Activated CD4-positive, alpha-beta T cell treated with anti-CD3 and anti-CD28 coated beads, Interleukin-2, amount 10 ng/mL, durations not matched to agents 24 days and 14 days (primary cell): ENCODE measurements at places on chromosomes 6 and 20. TPM values are rescaled to one million over a fixed set of nuclear protein-coding genes. Genes with fewer than 3 reads are reported as not detected.

- no peak overlapping the region for H3K27ac ChIP-seq
- peaks cover 7% of the 10 kb centered on the region for H3K36me3 ChIP-seq
- no peak overlapping the region for H3K4me3 ChIP-seq
- no peak for DNase-seq
These were observed 18.1 kb upstream of the ZBP1 start for GRCh38 chr20:57638173-57638894.

Gene HLA-DQA1
- 3.6 and 4.0 TPM in 2 replicates for total RNA-seq

Gene MYCT1
- total RNA-seq = not detected in 2 replicates

DNA sequence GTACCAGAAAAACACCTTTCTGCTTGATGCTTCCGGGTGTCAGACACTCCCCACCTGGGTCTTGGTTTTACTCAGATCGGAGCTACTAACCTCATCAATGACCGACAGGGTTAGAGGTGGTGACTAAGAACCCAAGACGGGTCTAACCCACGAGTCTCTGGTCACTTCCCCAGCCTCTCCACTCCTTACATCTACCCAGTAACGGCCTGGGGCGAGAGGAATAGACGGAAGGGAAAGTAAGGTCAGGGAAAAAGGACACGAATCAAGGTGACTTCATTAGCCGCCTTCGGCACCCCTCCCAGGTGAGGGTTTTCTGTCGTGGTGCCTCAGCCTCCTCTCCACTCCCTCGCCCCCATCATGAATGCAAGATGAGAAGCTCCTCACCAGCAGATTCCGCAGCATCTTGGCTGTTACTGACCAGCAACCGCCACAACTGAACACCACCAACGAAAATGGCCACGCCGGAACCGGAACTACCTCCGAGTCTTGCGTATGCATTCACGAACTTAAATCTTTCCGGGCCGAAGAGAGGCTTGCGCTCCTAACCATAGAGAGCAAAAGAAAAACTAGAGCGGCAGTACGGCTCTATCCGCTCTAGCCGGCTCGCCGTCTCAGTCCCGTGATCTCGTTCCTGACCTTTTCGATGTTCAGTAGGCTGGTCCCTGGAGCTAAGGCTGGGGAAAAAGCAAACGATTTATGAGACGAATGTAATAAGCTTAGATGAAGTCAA, at the start of gene COX7A2:
Gene COX7A2 (minus strand): TSS at position 469 of the 730 bp plus-strand sequence. CDS start 67 bp downstream, at position 402.
- peak within 1 kb of the TSS; percentile 94 for H3K4me3 ChIP-seq
- DNase-seq = peak; percentile 96

Gene PCSK2
- not detected in 2 replicates for total RNA-seq

DNA sequence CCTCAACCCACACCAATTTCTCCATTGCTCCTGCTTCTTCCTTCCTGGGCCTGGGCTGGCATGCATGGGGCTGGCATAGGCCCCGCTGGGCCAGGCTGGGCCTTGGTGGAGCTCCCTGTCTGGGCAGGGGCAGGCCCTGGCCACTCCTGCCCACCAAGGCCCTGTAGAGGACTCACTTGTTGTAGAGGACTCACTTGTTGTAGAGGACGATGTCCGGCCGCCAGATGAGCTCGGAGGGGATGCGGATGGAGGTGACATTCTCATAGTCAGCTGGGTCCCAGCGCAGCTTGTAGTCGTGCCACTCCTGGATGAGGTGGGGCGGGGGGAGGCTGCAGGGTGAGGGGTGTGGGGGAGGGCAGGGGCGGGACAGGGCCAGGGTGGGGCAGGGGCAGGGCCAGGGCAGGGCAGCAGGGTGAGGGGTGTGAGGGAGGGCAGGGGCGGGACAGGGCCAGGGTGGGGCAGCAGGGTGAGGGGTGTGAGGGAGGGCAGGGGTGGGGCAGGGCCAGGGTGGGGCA, 5.3 kb downstream of the CHRNA4 start:
- H3K27ac ChIP-seq = no peak overlapping the region
- DNase-seq = no peak
- H3K36me3 ChIP-seq = no peaks in the 10 kb centered on the region
- H3K4me3 ChIP-seq = no peak overlapping the region
- peaks cover 5% of the 10 kb centered on the region for H3K27me3 ChIP-seq

Gene SLC17A9
- 13.0 and 14.0 TPM in 2 replicates for total RNA-seq

DNA sequence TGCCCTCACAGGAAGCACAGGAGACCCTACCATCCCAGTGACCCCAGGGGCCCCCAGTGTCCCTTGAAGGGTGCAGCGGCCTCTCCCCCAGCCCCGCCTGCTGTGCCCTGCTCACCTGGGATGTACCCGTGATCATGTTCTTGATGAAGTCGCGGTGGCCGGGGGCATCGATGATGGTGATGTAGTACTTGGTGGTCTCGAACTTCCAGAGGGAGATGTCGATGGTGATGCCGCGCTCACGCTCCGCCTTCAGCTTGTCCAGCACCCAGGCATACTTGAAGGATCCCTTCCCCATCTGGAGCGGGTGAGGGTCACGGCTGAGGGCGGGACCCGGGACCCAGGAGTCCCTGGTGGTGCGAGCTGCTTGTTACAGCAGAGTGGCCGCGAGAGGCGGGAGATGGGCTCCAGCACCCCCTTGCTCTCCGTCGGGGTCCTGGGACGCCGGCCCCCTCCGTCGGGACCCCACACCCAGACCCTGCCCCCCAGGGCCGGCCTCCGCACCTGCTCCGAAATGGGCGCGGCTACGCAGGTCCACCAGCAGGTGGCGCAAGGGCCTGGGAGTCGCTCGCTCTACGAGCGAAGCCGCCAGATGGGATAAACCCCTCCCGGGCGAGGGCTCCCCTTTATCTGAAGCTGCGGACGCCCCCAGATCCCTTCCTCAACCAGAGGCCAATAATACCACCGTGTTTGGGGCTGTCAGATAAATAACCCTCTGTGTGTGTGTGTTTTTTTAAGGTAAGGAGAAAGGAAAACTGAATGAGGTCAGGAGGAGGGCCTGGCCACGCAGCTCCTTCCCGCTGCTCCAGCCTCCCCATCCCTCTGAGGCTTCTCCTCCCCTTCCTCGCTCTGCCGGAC, 2.9 kb downstream of the EEF1A2 start:
- no peak overlapping the region for H3K27ac ChIP-seq
- DNase-seq = peak; percentile 91
- peak overlapping the region; percentile 64 for H3K4me3 ChIP-seq
- no peaks in the 10 kb centered on the region for H3K36me3 ChIP-seq
- H3K4me1 ChIP-seq = peaks cover 2% of the 10 kb centered on the region
- H3K27me3 ChIP-seq = peaks cover 22% of the 10 kb centered on the region

DNA sequence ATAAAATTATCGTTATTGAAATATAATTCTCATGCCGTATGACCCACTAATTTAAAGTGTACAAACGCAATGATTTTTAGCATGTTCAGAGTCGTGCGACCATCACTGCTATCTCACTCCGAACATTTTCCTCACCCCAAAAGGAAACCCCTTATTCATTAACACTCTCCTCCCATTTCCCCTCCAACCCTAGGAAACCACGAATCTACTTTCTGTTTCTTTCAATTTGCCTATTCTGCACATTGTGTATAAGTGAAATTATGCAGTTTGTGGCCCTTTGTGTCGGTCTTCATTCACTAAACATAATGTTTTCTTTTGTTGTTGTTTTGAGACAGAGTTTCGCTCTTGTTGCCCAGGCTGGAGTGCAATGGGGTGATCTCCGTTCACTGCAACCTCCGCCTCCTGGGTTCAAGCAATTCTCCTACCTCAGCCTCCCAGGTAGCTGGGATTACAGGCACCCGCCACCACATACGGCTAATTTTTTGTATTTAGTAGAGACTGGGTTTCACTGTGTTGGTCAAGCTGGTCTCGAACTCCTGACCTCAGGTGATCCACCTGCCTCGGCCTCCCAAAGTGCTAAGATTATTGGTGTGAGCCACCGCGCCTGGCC, 99.7 kb upstream of the ZNF217 start:
- H3K4me1 ChIP-seq = peaks cover 33% of the 10 kb centered on the region
- peak overlapping the region; percentile 72 for H3K27ac ChIP-seq
- peak overlapping the region; percentile 56 for H3K4me3 ChIP-seq
- no peaks in the 10 kb centered on the region for H3K36me3 ChIP-seq
- H3K27me3 ChIP-seq = no peaks in the 10 kb centered on the region

Gene KIF25
- total RNA-seq = not detected in 2 replicates

- no peaks in the 10 kb centered on the region for H3K36me3 ChIP-seq
- no peak overlapping the region for H3K4me3 ChIP-seq
- H3K27ac ChIP-seq = no peak overlapping the region
- no peak for DNase-seq
- H3K4me1 ChIP-seq = no peaks in the 10 kb centered on the region
- peaks cover 37% of the 10 kb centered on the region for H3K27me3 ChIP-seq
These were observed 81.9 kb upstream of the RREB1 start for GRCh38 chr6:7025861-7026260.

Gene CLDN20
- total RNA-seq = 0.21 TPM in 1 of 2 replicates, not detected in the other

DNA sequence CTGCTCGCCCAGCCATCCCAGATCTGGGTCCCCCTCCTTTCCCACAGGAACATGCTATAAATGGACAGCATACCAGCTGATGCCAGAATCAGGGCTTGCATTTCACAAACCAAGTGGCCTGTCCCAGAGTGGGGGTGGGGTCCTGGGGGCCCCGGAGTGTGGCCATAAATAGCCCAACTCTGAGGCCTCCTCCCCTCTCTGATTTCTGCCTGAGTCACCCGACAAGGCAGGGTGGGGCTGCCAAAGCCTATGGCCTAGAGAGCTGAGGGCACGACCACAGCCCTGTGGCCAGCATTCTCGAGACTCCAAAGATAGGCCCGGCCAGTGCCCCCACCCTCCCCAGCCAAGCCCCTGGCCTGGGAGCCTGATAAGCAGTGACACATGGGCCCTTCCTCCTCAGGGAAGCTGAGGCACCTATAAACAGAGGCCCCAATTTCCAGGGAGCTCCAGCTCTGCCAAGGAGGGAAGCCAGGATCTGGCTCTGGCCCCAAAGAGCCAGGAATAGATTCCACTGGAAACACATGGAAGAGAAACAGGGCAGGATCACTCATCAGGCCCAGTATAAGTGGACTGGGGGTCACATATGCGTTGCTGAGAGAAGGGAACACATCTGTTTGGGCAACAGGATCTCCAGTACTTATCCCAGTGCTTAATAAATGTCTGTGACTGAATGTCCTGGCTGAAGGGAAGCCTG, 20.3 kb downstream of the SNTA1 start:
- H3K27ac ChIP-seq = no peak overlapping the region
- H3K4me1 ChIP-seq = no peaks in the 10 kb centered on the region
- no peaks in the 10 kb centered on the region for H3K27me3 ChIP-seq
- no peak overlapping the region for H3K4me3 ChIP-seq
- DNase-seq = no peak
- no peaks in the 10 kb centered on the region for H3K36me3 ChIP-seq

Gene RPP40
- 14.2 and 16.4 TPM in 2 replicates for total RNA-seq

- no peaks in the 10 kb centered on the region for H3K36me3 ChIP-seq
- no peak overlapping the region for H3K27ac ChIP-seq
- H3K27me3 ChIP-seq = peaks cover 21% of the 10 kb centered on the region
- no peaks in the 10 kb centered on the region for H3K4me1 ChIP-seq
These were observed 115.2 kb upstream of the NXT1 start for GRCh38 chr20:23235173-23236027.

Gene CTCFL
- not detected in 2 replicates for total RNA-seq

Gene BRD2
- 320 TPM in 2 replicates for total RNA-seq

DNA sequence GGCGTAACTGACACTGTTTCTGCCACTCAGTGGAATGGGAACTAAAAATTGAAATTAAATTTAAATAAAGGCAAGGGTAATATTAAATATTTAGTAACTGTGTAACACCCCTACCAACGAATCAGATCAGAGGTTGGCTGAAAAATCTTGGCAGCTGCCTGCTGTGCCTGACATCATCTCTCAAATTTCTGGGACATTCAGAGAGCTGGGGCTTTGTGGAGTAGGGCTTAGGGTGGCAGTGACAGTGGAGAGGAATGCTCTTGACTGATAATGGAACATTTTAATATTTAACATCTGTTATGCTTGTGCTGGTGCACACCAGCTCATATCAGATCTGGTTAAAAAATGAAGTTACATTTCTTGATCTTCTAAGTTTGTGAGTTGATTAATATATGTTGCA, 62.2 kb downstream of the RFPL4B start:
- no peak overlapping the region for H3K27ac ChIP-seq
- DNase-seq = no peak
- H3K27me3 ChIP-seq = peaks cover 2% of the 10 kb centered on the region

- DNase-seq = no peak
- H3K27me3 ChIP-seq = no peaks in the 10 kb centered on the region
- no peak overlapping the region for H3K4me3 ChIP-seq
- peaks cover 38% of the 10 kb centered on the region for H3K36me3 ChIP-seq
- peaks cover 12% of the 10 kb centered on the region for H3K4me1 ChIP-seq
These were observed 82.4 kb downstream of the ZNF292 start for GRCh38 chr6:87237804-87238203.

Gene CARMIL1
- total RNA-seq = 1.4 and 1.6 TPM in 2 replicates

DNA sequence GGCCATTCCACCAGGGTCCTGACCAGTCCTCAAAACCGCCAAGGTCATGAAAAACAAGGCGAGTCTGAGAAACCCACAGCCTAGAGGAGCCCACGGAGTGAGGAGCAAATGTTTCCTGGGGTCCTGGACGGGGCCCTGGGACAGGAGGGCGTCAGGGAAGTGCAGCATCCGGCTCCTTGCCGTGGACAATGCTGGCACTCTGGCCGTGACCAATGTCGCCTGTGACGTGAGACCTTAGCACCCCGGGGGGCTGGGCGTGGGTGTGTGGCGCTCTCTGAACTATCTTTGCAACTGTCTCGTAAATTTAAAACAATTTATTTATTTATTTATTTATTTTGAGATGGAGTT, 34.1 kb upstream of the SLCO4A1 start:
- H3K27me3 ChIP-seq = peaks cover 7% of the 10 kb centered on the region
- H3K4me3 ChIP-seq = no peak overlapping the region
- no peak overlapping the region for H3K27ac ChIP-seq
- no peak for DNase-seq

DNA sequence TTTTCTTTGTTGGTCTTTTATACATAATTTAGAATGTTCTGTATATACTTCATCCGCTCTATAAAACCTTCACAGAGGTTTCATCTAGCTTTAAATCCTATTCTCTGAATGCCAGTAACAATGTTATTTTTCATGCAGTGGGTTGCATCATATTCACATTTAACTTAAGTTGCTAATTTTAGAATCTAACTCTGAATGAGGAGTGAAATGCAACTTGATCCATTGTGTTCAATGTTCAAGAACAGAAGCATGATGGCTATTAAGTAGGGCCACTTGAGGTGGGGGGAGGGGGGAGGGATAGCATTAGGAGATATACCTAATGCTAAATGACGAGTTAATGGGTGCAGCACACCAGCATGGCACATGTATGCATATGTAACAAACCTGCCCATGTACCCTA, 224.5 kb downstream of the NKAIN2 start:
- H3K27ac ChIP-seq = no peak overlapping the region
- no peaks in the 10 kb centered on the region for H3K4me1 ChIP-seq
- H3K36me3 ChIP-seq = no peaks in the 10 kb centered on the region
- DNase-seq = no peak

Gene TJAP1
- 40.7 and 41.1 TPM in 2 replicates for total RNA-seq
